ENCODE measurements at places on chromosomes 13 and 19.

- no peak for DNase-seq
Measured at GRCh38 chr19:370641-371330, 26.2 kb upstream of the MIER2 start.

GRCh38 chr19:50202386-50202785 is 1.0 kb upstream of the MYH14 start:
- DNase-seq: peak; percentile 47

- no peak for DNase-seq
Measured at GRCh38 chr13:109403012-109403421, 383.4 kb downstream of the IRS2 start.

DNA sequence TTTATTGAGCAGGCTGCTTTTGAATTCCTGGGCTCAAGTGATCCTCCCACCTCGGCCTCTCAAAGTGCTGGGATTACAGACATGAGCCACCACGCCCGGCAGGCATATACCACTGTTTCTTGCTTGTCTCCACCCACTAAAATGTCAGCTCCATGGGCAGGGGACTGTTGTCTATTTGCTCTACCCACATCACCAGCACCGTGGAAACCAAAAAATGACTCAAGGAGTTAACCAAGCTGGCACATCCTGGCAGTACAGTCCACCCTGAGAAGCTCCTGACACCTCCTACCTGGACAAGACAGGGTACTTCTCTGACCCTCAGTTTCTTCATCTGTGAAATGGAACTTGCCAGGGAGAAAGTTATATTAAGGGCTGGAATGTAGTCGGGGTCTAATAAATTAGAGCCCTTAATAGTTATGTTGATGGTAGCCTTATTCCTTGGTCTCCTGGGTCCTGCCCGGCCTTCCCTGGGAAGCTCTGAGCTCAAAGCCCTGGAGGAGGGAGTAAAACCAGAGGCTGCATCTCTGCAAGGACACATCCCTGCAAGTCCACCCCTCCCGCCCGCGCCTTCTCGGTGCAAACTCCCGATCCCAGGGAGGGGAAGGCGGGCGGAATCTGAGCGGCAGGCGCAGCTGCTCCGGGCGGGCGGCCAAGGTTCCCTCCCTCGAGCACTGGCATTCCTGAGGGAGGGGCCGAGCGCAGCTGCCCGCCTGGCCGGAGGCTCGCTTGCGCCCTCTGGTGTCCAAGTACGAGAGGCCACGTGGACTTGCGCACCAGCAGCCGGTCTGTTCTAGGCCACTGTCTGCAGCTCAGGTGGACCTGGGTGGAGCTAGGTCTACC is 14.1 kb downstream of the RDH8 start:
- DNase-seq: peak; percentile 88

DNA sequence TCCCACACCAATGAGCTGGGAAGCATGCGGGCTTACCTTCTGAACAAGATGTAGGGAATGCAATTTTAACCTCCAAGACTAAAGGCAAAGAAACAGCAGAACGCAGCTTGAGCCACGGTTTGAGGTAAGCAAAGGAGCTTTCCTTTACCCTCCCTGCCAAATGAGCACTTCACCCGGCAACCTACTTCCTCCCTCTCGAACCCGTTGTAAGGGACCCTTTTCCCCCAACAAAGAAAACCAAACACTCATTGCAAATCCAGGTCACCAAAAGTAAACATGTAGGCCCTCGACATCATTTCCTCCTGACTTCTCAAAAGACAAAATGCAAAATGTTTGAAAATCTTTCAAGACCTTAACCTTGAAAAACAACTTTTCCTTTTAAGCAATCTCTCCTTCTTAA is 65.3 kb downstream of the ABCC4 start:
- no peak for DNase-seq

GRCh38 chr13:107968470-107968869 is 246.9 kb downstream of the LIG4 start:
- DNase-seq: no peak

- DNase-seq: no peak
Measured at GRCh38 chr19:3852614-3853254, 16.1 kb downstream of the ZFR2 start.

DNA sequence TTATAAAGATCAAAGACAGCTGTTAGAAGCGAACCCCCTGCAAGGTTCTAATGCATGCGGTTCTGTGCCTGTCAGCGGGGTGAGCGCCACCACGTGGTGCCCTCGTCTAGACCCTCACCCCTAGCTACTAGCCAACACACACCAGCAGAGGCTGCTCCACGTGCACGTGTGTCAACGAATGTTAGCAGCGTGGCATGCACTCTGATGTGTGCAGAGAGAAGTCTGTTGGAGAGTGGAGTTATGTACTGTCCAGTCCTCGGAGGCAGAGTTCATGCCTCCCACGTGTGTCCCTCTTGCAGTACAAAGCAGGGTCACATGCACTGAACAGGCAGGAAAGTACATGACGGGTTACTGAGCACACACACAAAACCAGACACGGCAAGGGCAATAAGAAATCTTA is 75.0 kb upstream of the SLC15A1 start:
- no peak for DNase-seq

- DNase-seq: no peak
Measured at GRCh38 chr13:114066956-114067355, 65.5 kb downstream of the RASA3 start.

DNA sequence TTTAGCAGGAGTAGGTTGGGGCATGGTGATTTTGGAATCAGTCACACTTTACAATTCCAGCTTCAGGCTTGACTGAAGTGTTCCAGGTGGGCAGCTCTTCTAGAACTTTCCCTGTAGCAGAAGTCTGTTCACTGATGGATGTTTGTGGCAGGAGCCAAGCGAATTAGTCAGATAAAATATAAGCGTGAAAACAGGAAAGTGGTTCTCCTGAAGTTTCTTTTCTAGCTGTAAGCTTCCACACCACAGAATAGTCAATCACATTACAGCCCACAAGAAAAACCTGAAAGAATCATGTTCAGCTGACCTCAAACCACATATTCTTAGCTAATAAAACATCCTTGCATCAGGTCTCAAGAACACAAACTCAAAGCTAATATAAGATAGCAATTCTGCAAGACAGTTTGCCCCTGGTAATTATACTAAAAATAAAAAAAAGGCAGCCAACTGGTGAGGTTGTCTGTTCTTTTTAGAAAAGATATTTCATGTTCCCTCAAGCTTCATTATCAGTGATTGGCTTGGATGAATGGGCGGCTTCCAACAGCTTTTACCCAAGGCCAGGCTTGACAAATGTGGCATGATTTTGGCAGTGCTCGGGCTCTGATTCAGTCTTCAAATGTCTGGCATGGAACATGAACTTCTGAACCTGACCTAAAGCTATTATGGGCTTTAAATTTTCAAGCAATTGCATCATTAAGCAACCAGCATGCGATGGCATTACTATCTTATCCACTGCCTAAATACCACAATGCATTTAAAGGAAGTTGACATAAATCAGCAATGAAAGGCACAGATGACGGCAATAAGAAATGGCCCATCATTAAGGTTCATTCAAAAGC is 136.8 kb downstream of the DCLK1 start:
- no peak for DNase-seq

GRCh38 chr19:31572976-31573298 is 223.7 kb upstream of the TSHZ3 start:
- DNase-seq: no peak

DNA sequence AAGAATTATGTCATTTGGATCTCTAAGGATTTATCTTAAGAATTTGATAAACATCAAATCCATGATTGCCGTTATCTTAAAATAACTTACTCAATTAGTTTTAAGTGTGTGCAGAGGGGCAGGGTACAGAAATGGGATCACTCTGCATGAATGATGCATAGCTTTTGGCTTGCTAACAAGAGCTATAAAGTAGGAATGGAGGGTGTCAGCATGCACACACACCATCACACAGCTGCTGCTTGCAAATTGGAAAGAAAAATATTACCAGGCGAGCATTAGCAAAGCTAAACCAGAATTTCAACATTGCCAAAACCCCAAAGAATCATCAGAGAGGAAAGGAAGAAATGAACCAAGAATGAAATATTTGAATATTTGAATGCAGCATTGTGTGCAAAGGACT is 580.6 kb downstream of the LMO7 start:
- DNase-seq: no peak

DNA sequence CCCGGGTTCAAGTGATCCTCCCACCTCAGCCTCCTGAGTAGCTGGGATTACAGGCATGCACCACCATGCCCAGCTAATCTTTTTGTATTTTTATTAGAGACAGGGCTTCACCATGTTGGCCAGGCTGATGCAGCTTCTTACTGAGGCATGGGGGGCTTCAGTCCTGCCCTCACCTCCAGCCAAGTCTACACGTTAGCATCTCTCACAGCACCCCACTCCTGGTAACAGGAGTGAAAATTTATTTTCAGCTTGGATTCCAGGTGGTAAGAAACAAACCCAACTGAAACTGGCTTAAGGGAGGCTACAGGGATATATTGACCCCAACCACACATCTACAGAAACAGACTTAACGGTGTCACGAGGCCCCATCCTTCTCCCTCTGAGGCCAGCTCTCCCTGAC is 10.6 kb downstream of the NKPD1 start:
- DNase-seq: no peak

GRCh38 chr13:37484056-37484455 is 114.5 kb downstream of the POSTN start:
- DNase-seq: no peak

GRCh38 chr13:43390619-43391018 is 367.2 kb downstream of the DNAJC15 start:
- no peak for DNase-seq

GRCh38 chr13:49958321-49958720 is 22.2 kb upstream of the SPRYD7 start:
- peak; percentile 25 for DNase-seq

DNA sequence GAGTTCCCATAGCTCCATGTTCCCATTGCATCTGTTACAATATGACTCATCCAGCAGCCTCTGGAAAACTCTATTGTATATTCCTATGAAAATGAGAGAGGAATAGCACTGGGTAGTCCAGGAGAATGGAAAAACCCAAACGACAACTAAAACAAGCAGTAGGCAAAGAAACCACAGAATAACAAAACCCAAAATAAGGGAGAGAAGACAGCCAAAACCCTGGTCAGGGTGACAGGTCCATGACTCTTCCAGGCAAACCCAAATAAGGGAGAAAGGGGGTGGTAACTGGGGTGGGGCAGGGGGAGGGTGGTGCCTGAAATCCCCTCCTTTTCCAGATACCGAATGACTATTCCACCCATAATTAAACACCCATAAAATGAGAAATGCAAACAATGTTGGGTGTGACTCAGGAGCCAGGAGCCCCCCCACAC is 4.0 kb upstream of the ZNF8 start:
- DNase-seq: no peak

DNA sequence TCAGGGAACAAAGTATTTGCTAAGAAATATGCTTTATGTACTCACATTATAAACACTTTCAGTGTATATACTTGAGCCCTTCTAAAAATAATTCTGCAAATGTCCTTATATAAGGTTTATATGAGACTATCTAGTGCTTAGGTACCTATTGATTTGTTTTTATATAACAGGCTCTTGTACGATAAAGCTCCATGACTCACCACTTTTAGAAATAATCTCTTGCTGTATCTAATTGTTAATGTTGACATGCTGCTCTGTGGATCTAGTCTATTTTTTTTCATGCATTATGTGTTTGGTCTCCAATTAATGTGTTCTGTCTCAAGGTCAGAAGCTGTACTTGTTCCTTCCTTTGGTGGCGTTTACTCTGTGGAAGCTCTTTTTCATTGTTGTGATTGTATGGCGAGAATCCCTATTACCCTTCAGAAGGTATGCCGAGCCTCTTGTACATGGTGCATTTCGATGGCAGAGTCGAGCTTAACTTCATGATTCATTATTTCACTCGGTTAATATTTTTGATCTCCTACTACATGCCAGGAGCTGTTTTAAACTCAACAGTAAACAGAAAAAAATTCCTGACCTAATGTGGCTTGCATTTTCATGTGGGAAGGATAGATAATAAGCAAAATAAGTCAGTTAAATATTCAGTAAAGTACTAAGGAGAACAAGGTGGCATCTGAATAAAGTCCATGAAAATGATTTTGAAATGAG is 361.6 kb downstream of the COG6 start:
- DNase-seq: no peak

GRCh38 chr13:93480553-93481106 is 254.0 kb downstream of the GPC6 start:
- no peak for DNase-seq

DNA sequence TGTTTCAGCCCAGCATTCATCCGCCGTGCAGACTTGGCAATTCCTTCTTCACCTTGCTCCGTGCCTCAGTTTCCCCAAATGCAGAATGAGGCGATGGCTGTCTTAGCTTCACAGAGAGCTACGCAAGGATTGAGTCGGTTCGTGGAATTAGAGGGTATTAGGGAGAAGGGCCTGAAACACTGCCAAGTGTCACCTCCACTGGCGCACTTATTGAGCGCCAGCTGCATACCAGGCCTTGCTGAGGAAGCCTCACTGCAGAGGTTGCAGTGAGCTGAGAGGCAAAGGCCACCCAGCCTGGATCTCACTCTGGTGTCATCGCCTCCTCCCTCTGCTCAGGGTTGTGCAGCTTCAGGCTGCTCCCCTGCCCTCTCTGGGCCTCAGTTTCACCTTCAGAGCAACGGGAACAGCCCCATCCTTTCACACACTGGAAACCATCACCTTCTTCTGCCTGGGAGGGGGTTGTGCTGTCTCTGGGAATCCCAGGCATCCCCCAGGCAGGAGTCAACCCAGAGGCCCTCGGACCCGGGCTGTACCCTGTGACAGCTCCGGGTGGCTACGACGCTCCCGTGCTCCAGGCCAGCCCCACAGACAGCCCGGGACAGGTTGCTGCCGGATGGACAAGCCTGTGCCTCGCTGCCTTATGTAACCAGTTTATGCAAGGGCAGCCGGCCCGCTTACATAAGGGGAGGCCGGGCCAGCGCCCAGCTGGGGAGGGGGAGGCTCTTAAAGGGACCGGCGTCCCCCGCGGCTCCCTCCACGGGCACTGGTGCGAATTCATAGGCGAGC is 31.9 kb downstream of the NFIC start:
- DNase-seq: peak; percentile 92

- DNase-seq: no peak
Measured at GRCh38 chr13:44280456-44280855, 93.2 kb upstream of the SERP2 start.

DNA sequence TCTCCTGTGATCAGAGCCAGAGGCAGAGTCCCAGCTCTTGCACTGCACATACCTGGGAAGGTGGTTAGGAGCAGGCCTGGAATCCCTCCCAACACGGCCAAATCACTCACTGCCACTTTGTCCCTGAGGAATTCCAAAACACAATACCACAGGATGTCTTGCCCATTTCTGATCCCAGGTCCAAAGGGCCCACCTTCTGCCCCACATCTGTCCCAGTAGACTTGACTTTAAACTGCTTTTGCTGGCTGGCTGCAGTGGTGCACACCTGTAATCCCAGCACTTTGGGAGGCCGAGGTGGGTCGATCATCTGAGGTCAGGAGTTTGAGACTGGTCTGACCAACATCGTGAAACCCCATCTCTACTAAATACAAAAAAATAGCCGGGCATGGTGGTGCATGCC is 18.9 kb downstream of the ZNF536 start:
- no peak for DNase-seq

Data from globus pallidus (tissue), 1 donor.